Lower leg skin (tissue), 4 donors: ENCODE measurements at places on chromosomes 7 and 10. TPM values are rescaled to one million over a fixed set of nuclear protein-coding genes. Genes with fewer than 3 reads are reported as not detected.

Gene COL13A1
- 2.3 TPM for total RNA-seq

Gene KCTD7
- total RNA-seq, result 5.2 TPM

Gene PLEKHS1
- total RNA-seq, result 0.36 TPM

Gene AKR1B15
- total RNA-seq, result not detected

DNA sequence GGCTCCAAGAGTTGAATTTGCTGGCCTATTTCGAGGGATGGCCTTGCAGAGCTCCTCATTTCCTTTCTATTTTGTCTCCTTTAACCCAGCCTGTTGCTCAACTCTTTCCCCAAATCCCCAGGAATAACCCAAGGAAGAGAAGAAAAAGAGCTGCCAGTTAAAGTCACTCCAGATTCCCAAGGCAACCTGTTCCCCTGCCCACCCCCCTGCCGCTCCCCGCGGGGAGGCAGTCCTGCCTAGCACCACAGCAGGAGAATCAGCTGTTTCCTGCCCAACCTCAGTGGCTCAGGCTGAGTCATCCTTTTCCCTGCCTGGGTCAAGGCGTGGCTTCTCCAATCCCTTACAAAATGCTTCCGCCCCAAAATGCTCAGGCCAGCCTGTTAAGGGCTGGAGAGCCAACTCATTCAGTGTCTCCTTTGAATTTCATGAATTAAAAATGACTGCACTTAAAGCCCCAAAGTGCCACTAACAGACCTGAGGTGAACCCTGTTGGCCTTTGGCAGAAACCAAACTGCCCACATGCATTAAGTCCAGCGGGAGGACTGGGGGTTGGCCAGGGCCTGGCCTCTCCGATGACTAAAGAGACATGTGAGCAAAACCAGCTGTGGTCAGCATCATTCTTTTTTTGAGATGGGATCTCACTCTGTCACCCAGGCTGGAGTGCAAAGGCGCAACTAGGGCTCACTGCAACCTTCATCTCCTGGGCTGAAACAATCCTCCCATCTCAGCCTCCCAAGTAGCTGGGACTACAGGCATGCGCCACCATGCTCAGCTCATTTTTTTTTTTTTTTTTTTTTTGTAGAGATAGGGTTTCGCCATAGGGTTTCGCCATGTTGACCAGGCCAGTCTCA, 83.2 kb upstream of the KIF5B start:
- peak; percentile 96 for DNase-seq

DNA sequence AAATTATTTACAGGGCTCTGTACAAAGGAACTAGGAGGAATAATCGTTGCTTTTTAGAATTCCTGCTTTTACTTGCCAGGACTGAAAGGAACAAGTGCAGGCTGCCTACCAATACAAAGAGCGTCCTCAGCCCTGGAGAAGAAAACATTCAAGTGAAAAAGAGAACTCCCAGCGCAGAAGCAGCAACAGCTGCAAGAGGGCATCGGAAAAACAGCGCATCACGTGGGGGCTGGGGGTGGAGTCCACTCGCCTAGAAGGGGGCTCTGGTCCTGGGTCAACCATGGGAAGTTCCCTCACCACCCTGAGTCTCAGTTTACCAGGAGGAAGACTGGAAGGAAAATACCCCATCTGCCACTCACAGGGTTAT, 385 bp upstream of the C10orf90 start:
- no peak for DNase-seq

GRCh38 chr10:21954132-21954531, 49.4 kb downstream of the DNAJC1 start:
- no peak for DNase-seq

- DNase-seq, result no peak
Observed at GRCh38 chr7:147833557-147833956, 757.0 kb upstream of the C7orf33 start.

- no peak for DNase-seq
Observed at GRCh38 chr10:71272056-71272771, 46.8 kb upstream of the SLC29A3 start.

DNA sequence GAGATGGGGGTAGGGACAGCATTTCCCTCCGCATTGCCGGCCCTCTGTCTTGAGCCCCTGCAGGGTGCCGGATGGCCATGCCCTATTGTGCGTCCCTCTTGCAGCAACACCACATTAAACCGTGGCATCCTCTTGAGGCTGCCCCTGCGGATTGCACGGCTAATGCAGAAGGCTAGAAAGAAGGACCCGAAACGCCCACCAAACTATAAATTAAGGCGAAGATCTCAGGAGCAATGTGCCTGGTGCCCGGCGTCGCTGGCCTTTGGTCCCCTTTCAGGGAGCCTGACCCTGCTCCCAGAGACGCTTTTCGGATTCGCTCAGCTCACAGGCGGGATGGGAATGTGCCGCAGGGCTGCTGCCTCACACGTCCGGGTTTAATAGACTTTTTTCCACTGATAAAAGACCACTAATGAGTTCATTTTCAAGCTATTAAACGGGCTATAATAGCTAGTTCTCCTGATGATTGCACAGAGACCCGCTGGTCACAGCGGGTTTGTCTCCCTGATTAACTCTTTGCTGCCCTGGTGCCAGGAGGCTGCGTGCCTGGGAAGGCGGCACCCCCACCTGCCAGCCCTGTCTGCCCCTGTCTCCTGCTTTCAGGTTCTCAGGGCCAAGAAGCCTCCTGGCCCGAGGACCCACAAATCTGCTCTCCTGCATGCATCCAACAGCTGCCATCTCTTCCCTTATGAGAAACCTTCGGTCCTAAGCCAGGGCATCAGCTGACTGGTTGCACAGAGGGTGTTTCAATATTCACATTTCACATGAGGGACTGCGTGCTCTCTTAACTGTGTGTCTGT, 128.3 kb downstream of the ADARB2 start:
- peak; percentile 64 for DNase-seq

Gene TEX47
- not detected for total RNA-seq

Gene DRGX
- not detected for total RNA-seq

DNA sequence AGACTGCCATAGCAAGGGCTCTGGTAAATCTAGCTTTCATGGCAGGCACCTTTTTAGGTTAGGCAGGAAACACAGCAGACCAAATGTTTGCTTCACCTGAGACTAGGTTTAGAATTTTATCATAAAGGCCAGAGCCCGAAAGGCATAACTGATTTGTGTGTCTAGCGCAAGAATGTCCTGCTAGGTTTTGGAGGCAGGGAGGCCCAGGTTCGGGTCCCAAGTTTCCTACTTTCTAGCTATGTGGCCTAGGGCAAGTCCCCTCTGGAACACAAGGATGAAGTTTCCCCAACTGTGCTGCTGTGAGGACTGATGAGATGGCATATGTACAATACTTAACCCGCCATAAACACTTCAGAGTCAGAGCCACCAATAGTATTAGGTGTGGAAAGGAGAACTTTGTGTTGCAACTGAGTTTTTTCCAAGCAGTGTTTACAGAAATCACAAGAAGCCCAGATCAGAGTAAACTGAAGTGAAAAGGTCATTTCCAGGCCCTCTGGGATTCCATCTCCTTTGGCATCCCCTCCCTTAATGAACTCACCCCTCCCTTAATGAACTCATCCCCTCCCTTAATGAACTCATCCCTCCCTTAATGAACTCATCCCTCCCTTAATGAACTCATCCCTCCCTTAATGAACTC, 244.9 kb downstream of the SKAP2 start:
- DNase-seq, result peak; percentile 65

- DNase-seq, result no peak
Observed at GRCh38 chr10:63515002-63515763, 6.0 kb upstream of the REEP3 start.

Gene GPR146
- 26.9 TPM for total RNA-seq

DNA sequence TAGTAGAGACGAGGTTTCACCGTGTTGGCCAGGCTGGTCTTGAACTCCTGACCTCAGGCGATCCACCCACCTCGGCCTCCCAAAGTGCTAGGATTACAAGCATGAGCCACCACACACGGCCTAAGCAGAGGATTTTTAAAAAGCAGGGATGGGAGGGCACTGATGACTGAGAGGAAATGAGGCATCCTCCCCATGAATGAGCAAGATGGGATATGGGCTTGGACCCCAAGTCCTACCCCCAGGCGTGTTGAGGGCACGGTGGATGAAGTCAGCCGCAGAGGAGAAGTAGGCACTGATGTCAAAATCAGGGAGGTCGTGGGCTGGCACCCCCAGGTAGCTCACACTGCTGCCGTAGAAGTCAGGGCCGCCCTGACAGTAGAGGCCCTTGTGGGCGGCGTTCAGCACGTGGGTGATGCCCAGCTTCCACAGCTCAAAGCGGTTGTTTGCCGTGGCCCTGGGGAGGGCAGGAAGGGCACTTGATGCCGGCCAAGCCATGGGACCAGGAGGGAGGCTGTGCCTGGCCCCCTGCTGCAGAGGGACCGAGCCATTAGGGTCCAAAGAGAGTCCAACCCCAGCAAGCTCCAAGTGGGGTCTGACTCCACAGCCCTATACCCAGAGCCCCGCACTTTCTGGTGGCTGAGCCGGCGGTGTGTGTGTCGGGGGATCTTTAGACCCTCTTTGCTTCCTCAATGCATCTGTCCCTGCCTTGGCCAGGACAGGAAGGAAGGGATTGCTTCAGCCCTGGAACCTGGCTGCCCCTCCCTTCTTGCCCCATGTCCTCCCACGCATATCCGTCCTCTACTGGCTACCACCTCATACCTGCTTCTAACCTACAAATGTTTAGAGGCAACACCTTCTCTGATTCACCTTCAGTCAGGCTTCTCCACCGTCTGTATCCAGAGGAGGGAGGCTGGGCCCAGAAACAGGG, 3.4 kb upstream of the SAMD8 start:
- DNase-seq, result no peak

DNA sequence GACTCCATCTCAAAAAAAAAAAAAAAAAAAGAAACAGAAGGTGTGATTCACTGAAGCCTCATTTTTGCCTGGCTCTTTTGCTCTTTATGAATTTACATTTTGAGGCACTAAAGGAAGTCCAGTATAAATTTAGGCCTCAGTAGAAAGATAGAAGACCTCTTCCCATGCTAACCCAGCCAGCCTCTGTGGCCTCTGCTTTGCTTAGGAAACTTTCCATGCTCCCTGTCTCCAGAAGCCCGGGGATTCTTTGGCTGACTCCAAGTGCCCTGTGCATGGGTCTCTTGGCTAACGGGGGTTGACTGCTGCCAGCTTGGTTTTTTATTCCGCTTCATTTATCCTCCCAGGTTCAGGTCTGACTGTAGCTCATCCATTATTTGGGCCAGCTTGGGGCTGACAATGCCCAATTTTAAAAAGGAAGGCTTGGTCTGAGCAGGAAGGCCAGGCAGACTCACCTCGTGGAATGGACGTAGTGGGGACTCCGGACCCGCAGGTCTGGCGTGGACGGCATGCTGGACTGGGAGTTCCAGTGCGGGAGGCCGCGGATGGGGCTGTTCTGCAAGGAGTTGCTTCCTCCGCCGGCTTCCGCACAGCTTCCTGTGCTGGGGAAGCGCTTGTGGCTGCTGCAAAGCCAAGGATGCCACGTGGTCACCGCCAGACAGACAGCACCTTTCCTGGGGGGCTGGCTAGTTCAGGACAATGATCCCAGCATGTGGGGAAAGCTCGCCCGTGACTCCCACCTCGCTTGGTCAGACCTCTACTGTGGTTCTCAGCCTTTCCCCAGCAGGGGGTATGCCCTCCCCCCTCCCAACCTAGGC, 72.3 kb downstream of the PRPF18 start:
- DNase-seq, result no peak

Gene IL2RA
- 0.10 TPM for total RNA-seq

GRCh38 chr7:113128031-113128430, 9.7 kb upstream of the SMIM30 start:
- no peak for DNase-seq

- no peak for DNase-seq
Observed at GRCh38 chr7:124630395-124630794, 135.2 kb downstream of the GPR37 start.

Gene ELFN1
- 1.2 TPM for total RNA-seq

GRCh38 chr10:82980321-82980720, 1105.3 kb downstream of the NRG3 start:
- DNase-seq, result no peak

GRCh38 chr10:60964257-60965235, 20.6 kb upstream of the RHOBTB1 start:
- DNase-seq, result peak; percentile 69

GRCh38 chr10:80540618-80540980, 2.9 kb downstream of the SH2D4B start:
- no peak for DNase-seq

Gene MEOX2
- total RNA-seq, result 3.3 TPM

GRCh38 chr10:120612756-120613155, 155.7 kb downstream of the PLPP4 start:
- no peak for DNase-seq

- DNase-seq, result no peak
Observed at GRCh38 chr7:19957664-19958063, 184.2 kb upstream of the TMEM196 start.

- DNase-seq, result no peak
Observed at GRCh38 chr7:80666376-80666775, 27.9 kb downstream of the CD36 start.

Gene CPVL
- total RNA-seq, result 17.5 TPM

DNA sequence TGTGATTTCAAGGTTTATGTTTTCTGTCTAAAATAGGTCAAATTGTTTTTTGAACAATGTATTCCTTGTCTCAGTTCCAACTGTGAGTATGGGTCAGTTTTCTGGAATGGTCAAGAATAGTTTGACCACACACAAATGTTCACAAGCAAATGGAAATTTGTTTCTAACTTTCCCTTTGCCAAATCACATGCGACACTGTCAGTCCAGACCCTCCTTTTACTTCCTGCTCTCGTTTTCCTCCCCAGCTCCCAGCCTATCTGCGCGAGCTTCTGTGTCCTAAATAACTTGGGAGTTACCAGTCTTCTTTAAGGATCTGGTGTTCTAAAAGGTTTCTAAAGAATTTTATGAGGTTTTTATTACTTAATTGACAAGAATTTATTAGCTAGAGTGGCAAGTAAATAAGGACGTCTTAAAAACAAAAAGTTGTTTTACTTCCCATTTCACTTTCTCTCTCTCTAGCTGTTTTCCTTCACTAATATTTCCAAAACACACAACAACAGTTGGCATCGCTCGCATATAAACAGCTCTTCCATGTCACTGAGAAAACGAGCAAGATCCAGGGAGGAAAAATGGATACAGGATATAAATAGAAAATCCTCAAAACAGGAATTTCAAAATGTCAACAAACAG, 266.1 kb upstream of the KLF6 start:
- peak; percentile 76 for DNase-seq

Gene TRPV5
- total RNA-seq, result not detected

- no peak for DNase-seq
Observed at GRCh38 chr10:77311186-77311585, 326.4 kb downstream of the KCNMA1 start.

- no peak for DNase-seq
Observed at GRCh38 chr7:2213551-2214215, 19.1 kb downstream of the MAD1L1 start.

DNA sequence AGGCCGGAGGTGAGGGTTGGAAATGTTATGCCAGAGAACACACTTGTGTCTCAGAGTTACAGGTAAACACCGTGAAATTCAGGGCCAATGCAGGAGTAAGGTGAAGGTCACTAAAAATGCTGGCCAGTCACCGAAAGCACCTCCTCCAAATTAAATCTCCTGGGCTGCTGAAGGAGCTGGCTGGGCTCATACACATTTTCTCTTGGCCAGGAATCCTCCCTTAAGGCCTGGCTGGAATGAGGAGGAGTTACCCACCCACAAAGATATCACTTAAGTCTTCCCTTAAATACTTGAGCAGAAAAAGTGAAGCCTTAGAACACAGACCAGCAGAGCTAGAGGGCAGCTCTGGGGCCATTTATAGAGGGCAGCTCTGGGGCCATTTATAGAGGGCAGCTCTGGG, 46.3 kb downstream of the HTRA1 start:
- no peak for DNase-seq
